Fibroblast of skin of back (primary cell): ENCODE measurements at places on chromosomes 5 and 9.

GRCh38 chr5:173331956-173332479, 3.8 kb upstream of the STC2 start:
- peak; percentile 92 for DNase-seq

DNA sequence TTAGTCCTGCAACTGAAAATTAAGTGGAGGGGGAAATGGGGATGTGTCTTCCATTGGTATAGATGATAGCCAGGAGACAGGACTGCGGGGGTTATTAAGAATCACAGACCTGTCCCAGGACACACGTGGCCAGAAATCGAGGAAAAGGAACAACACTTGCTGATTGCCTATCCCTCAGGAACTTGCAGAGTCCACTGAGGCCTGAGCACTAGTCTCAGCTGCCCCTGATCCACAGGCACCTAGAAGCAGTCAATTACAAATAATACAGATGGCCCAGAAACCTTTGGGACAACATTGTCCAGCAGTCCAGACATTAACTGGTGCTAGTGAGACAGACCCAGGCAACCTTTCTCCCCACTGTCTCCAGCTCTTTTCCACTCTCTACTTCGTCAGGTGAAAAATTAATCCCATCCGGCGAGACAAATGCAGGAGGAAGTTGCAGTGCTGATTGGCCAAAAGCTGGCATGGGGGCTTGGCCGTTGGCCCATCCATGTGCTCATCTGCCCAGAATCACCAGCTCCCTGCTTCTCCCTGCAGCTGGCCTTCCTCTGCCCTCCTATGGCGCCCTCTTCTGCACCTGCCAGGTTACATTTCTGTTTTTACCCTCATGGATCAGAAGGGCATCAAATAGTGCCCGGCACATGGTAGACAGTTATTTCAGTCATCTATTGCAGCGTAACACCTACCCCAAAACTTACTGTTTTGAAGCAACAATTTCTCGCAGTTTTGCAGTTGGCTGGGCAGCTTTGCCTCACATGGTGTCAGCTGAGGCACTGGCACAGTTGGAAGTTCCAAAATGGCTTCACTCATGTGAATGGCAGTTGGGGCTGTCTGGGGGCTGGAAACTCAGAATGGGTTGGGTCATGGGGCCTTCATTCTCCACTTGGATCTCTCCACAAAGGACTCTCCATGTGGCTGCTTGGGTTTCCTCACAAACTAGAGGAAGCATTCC, 3.6 kb upstream of the B4GALT1 start:
- DNase-seq, result no peak

- peak; percentile 26 for DNase-seq
Measured at GRCh38 chr9:70315389-70315788, 56.6 kb downstream of the SMC5 start.

GRCh38 chr5:149694007-149694406, 36.1 kb upstream of the PPARGC1B start:
- DNase-seq, result no peak

DNA sequence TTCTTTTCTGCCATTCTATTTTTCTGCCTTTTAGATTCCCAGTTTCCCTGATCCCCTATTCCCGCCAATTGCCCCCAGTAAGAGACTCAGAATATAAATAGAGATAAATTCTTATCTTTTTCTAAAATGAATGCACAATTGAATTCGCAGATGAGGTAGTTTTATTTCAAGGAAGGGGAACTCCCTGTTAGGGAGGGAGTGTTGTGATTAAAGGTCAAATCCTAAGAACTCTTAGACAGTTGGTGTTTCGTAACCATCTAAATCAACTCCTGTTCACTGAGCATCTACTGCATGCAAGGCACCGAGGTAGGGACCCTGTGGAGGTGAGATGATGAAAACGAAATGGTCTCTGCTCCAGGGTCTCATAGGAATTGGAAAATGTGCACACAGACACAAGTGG, 7.7 kb upstream of the MAP3K1 start:
- no peak for DNase-seq

DNA sequence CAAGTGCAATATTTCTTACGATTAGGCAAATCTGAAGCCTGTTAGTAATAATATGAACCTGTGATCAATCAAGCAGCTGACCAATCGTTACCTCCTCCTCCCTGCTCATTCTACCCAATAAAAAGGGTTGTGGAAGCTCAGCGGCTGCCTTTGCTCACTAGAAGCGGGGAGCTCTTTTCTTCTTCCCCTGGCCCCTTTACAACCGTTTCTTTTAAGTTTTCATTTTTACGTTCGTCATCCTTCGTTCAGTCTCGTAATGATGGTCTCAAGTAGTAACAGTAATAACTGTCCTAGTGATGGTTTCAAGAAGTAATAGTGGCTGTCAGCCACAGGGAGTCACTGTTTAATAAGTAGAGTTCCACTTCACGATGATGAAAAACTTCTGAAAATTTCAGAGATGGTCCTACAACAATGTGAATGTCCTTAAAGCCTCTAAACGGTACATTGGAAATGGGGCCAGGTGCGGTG, 6.2 kb downstream of the UGT3A2 start:
- DNase-seq, result peak; percentile 29

DNA sequence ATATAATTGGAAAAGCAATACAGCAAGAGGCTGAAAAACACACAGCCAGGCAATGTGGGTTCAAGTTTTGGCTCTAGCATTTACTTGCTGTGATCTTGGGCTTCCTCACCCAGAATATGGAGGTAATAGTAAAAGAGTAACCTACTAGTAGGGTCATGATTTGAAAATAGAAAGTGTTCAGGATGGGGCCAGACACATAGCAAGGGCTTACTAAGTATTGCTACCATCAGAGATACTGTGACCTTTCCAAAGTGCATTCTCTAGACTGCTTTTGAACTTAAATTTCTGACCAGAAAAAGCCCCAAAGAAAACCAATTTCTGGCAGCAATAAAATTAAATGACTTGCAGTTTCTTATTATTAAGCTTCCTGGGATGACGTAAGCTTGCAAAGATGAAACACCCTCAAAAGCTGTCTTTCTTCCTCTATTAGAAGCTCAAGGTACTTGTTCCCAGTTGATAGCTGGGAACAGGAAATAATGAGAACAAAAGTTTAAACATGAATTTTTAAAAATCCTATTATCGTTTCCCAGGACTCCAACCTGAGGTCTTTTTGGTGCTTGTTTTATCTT, 20.3 kb downstream of the SLC45A2 start:
- no peak for DNase-seq

GRCh38 chr5:64822320-64822719, 53.6 kb downstream of the CWC27 start:
- no peak for DNase-seq

DNA sequence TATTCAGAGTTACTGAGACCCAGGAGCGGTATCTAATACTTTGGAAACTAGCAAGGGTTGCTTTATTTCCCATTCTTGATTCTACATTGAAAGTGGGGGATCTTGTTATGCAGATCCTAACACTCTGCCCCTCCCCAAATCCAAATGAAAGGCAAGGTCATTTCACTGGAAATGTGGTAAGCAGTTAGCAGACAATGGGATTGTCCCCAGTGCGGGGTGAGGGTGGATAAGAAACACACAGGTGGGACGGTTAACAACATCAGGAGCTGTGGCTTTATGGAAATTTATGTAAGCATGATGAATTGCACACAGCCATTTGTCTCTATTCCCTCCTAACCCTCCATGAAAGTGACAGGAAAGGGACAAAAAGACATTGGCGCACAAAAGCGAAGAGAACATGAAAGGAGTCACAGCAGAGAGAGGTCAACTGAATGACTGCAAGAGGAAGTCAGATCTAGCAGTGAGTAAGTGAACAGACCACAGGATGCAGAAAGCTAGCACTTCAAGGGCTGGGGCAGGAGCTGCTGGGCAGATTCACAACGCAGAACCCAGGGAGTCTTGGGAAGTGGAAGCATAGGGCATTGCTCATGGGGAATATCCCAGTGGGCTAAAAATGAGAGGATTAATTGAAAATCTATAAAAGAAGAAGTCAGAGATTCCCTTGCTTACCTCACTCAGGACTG, 184.4 kb downstream of the HSD17B3 start:
- DNase-seq, result no peak

DNA sequence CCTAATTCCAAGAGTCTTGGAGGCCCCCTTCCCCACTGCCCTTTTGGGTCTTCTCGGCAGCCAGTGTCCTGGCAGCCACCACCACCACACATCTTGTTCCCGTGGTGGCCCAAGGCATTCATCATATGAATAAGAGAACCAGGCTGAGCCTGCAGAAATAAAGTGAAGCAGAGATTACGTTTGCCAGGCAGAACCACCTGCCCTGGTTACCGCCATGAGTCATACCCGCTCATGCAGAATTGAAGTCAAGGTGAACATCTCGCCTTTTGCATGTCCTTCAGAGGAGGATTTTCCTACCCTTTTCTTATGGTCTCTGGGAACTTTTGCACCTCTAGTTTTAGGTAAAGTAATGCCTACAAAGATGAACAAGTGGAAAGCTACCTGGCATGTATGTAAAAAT, 119.5 kb upstream of the LMX1B start:
- DNase-seq, result no peak
